Stomach (tissue), 19 donors: ENCODE measurements at places on chromosomes 6 and 20.

DNA sequence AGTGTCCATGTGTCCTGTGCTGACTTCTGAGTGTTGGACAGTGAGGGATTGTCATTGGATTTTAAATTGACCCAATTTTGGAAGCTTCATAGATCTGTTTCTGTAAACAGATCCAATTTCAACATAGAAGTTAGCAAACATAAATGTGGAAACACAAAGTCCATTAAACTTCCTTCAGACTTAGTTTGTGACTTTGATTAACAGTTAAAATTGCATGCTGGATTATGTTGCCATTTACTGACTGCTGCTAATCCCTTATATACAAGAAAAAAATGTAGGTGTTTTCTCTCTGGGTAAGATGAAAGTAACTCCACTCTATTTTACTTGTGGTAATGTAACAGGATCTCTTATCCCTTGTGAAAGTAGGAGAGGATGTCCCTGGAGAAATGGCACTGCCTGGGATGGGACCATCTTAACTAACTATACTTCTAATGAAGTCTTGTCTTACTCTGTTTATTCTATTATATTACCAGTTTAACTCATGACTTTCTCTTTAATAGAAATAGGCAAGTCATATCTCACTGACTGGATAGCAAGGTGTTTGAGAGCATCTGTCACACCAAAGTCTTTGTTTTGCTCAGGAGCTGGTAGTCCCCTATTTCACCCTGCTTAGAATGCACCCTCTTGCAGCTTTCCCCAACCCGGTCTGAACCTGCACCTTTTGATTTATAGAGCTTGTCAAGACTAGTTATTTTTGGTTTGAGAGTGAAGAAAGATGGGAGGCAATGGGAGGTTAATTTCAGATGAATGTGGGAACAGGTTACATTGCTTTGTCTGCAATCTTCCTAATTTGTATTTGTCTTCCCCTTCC is 7.2 kb downstream of the TPX2 start:
- no peak for DNase-seq

- DNase-seq, result no peak
Observed at GRCh38 chr6:100370265-100370664, 94.5 kb downstream of the SIM1 start.

- DNase-seq, result no peak
Observed at GRCh38 chr20:25296094-25297093, 48.5 kb downstream of the PYGB start.

GRCh38 chr6:141401168-141401567 is 731.6 kb upstream of the GJE1 start:
- DNase-seq, result no peak
